Activated naive CD4-positive, alpha-beta T cell treated with anti-CD3 and anti-CD28 coated beads, Interleukin-2, amount 50 U/mL, for 72 hours (primary cell): ENCODE measurements at places on chromosomes 7 and 10.

- no peak for DNase-seq
Observed at GRCh38 chr7:81158189-81158588, 239.3 kb upstream of the SEMA3C start.

GRCh38 chr10:101272229-101272868 is 43.1 kb upstream of the LBX1 start:
- no peak for DNase-seq

DNA sequence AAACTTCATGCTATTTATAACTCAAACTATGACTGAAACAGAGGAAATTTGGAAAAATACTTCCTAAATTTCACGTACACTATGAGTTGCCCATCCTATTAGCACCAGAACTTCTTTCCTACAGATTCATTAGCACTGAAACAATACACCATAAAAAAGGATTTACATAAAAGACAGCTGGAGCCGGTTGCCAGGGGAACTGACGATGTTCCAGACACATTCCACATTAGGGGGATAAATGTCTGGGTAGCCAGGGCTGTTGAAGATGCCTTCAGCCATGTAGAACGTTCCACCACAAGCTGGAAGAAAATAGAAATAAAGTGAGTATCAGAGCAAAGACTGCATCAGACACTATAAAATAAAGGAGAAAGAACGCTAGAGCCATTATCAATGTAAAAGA is 129.8 kb upstream of the RSU1 start:
- DNase-seq, result no peak

DNA sequence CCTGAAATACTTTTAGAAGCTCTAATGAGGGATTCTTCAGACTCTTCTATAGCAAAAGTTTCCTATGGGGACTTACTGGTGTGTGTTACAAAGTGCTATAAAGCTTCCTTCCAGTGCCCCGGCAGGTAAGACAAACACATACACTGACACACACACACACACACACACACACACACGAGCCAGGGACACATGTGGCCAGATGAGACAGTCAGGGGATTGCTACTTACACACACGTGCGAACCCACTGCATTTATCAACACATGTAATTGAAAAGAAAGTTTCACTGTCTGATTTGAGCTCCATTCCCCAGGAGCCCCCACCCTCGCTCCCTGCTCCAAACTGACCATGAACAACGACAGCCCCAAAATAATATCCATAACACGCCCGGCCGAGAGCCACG is 119.8 kb downstream of the PRPF18 start:
- DNase-seq, result no peak

DNA sequence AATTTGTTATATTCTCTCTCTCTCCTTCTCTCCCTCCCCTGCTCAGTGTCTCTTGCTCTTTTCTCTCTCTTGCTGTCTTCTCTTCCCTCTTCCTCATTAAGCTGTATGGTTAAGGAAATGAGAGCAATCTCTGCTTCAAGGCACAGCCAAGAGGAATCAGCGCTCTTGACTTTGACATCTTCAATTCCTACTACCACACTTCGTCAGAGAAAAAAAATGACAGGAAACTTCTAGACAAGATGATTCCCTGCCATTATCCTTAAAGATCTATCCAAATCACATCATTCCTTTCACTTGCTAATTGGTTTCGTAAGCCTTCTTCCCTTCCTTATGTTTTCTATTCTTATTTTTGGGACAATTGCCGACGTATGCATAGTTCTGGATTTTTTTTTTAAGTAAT is 425.0 kb downstream of the KCNMA1 start:
- DNase-seq, result no peak

DNA sequence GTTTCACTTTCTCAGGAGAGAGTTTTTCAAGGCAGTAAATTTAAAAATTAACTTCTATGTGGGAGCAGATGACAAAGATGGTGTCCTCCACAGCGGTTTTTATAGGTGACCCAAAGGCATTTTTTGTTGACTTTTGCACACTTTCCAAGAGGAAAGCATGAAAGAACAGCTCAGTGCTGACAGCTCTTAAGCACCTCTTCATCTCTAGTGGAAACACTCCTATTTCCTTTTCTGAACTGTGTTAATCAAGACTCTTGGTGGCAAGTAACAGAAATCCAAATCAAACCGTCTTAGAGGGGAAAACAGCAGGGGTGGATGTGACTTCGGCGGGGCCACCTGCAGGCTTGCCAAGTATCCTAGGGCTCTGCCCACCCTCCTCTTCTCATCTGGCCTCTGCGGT is 71.8 kb upstream of the GATA3 start:
- no peak for DNase-seq

DNA sequence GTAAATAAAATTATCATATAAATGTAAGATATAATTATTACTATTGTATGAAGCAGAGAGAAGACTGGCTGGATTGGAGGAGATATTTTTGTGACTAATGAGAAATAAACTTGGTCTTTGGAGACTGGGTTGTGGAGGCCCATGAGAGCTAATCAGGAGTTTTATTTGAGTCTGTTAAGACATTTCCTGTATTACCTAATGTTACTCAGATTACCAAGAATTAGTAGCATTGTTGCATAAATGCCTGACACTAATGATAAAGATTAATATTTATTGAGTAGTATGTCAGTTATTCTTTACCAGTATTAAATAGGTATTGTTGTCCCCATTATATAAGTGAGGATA is 7.1 kb downstream of the CCDC126 start:
- no peak for DNase-seq

DNA sequence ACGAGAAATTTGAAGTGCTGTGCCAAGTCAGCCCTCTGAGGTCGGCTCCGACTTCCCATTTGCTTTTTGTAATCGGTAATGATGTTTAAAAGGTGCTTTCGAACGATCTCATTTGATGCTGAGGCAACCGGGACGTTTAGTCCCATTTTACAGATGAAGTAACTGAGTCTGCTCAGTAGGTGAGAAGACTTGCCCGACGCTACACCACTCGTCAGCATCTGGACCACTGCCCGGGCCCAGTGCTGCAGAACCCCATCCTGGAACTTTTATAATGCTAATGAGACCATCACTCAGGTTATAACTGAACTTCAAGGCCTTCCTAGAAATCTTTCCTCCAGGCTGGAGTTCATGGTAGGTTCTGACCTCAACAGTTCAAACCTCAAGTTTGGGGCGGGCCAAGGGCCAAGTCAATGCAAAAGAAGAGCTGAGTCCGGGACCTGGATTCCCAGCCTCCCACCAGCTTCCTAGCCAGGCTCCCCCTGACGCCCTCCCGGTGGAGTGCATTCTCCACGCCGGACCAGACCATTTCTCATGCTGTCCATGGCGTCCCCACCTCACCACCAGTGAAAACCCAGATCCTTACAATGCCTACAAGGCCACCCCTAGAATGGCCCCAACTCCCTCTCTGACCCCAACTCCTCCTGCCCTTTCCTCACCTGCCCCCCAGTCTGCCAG is 699 bp upstream of the PDLIM1 start:
- DNase-seq, result no peak

DNA sequence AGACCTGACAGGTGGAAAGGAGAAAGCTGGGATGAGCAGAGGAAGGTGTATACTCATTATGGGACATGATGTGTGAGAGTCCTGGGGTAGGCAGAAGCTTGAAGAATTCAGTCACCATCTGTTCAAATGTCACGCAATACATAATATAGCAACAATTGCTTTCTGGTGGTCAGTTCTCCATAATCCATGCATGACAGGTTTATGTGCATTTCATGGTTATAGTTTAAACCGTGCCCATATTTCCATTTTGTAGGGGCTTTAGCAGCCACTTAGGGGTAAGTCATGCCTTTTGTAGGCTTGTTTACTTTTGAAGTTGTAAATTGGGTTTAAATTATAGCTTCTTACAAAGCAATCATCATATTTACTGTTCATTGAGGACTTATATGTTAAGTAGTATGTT is 158.8 kb downstream of the NXPH1 start:
- DNase-seq, result no peak

DNA sequence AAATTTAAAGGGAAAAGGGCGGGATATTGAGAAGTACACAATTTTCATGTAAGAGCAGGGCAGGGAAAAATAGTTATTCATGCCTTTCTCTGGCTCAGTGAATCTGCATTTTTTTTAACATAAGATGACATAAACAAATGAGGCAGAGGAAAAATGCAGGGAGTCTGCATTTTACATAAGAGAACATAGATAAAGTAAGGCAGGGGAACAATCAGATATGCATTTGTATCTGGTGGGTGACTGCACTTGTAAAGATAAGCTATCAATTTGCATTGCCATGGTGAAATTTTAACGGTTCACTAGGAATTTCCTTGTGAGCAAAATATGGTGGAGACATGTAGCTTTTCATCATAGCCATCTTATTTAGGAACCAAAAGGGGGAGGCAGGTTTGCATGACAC is 33.5 kb downstream of the ALOX5 start:
- DNase-seq, result no peak

- no peak for DNase-seq
Observed at GRCh38 chr10:48511066-48511874, 93.6 kb downstream of the ARHGAP22 start.

DNA sequence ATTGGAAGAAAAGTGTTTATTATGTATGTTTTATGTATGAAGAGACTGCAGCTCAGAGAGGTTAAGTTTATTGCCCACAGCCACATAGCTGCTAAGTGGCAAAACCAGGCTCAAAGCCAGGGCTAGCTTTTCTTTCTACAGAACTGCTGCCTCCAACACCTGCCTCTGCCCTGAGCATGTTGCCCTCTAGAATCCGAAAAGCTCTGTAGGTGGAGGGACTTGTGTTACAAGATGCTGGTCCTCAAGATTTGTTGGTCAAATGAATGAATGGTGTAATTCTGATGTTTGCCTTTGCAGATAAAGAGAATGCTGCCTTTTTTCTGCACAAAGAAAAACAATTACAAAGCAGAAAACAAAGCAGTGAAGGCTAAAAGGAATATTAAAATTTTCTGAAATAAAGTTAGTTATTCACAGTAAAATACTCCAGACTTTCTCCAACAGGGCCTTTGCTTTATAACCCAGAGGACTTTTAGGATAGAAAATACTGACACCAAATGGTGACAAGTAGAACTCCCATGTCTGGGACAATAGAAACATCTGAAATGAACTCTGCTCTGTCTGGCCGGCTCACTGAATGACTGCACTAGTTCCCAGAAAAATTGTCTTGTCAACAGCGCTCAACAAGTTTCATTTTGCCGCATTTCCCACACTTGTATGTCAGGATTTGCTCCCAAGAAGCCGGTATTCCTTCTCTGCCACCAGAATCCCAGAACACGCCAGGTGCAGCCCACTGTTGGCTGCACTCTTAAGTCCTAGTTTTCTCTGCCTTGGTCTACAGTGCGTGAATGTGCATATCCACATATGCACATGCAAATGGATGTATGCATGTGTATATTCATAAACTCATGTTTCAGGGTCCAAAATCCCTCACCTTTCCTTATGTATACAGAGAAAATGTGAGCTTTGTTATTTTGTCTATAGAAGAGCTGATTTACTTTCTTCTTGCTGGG is 11.0 kb upstream of the DNTT start:
- no peak for DNase-seq
